HFFc6 (cell line): ENCODE measurements at places on chromosomes 13 and 19.

GRCh38 chr13:101555610-101556009 is 103.1 kb downstream of the ITGBL1 start:
- no peak overlapping the region for H3K4me3 ChIP-seq
- H3K36me3 ChIP-seq, result no peaks in the 10 kb centered on the region
- no peak for DNase-seq
- peak overlapping the region; percentile 20; the same call in 1 of the 2 replicates for H3K27ac ChIP-seq
- peaks cover 62% of the 10 kb centered on the region for H3K4me1 ChIP-seq

GRCh38 chr19:5801796-5802619 is 2.9 kb upstream of the NRTN start:
- no peaks in the 10 kb centered on the region for H3K36me3 ChIP-seq
- H3K27ac ChIP-seq, result no peak overlapping the region
- peak; percentile 13 for DNase-seq
- peaks cover 12% of the 10 kb centered on the region; the same call in 1 of the 2 replicates for H3K4me1 ChIP-seq
- peaks cover 27% of the 10 kb centered on the region for H3K27me3 ChIP-seq

DNA sequence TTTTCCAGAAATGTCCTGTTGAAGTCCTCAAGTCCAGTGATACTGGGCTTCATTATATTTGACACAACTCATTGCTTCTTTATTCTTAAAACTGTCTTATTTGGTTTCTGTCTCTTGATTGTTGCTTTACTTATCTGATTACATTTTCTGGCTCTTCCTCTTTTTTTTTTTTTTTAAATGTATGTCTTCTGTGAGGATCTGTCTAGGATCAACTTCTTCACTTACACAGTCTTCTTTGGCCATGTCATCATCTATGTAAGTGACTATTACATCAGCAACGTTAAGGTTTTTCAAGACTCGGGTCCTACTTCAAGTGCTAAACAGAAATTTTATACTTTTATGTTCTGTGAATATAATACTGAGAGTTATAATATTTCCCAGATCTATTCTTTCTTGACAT is 162.1 kb downstream of the PDS5B start:
- DNase-seq, result no peak
- H3K27ac ChIP-seq, result no peak overlapping the region
- peaks cover 10% of the 10 kb centered on the region; the same call in 1 of the 2 replicates for H3K36me3 ChIP-seq
- H3K27me3 ChIP-seq, result no peaks in the 10 kb centered on the region

DNA sequence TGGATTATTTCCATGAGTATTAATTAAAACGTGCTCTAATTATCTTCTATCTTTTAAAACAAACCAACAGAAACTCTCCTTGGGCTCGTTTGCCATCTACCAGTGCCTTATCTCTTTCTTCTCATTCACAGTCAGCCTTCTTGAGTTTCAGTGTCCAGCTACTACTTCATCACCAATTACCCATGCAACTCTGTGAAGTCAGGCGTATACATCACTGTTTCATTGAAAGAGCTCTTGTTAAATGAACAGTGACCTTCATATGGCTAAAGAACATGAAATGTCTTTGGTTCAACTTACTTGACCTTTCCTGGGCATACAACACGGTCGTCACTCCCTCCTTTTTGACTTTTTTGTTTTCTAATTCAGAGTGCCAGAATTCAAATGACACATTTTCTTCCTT is 5.2 kb upstream of the IFT88 start:
- 0 out of 2 replicates have a peak, but pooled peaks cover 5% of the 10 kb centered on the region for H3K4me1 ChIP-seq
- no peak overlapping the region for H3K27ac ChIP-seq
- H3K4me3 ChIP-seq, result no peak overlapping the region
- H3K27me3 ChIP-seq, result peaks cover 3% of the 10 kb centered on the region
- DNase-seq, result no peak
- peaks cover 14% of the 10 kb centered on the region for H3K36me3 ChIP-seq

DNA sequence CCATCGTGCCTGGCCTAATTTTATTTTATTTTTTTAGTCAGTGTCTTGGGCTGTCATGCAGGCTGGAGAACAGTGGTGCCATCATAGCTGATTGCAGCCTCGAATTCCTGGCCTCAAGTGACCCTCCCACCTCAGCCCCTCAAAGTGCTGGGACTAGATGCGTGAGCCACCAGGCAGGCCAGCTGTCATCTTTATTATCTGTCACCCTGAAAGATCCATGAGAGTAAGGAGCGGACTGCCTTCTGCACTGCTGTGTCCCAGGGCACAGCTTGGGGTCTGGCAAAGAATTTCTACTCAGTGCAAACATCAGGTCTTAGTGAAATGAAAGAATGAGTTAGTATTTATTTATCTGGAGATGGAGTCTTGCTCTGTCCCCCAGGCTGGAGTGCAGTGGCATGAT is 9.5 kb upstream of the TLE5 start:
- H3K27ac ChIP-seq, result no peak overlapping the region
- H3K36me3 ChIP-seq, result no peaks in the 10 kb centered on the region
- H3K4me3 ChIP-seq, result no peak overlapping the region
- no peak for DNase-seq

GRCh38 chr19:8403098-8403819 is 9.8 kb upstream of the MARCHF2 start:
- DNase-seq, result no peak
- H3K27me3 ChIP-seq, result peaks cover 2% of the 10 kb centered on the region
- H3K4me3 ChIP-seq, result no peak overlapping the region
- H3K27ac ChIP-seq, result no peak overlapping the region
- no peaks in the 10 kb centered on the region for H3K4me1 ChIP-seq

DNA sequence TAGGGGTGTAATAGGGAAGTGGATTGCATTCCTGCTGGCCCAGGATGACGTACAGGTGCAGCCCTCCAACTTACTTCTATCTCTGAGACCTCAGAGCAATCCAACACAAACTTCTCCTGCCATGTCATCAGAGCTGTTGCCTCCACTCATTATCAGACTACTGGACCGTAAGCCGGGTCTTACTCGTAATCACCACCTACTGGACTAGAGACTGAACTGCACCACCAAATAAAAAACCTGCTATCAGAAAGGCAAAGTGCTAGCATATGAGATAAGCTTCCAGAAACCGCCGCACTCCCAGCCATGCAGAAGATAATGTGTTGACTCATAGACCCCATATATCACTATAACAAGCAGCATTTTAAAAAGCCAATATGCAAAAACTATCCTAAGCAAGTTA is 102.0 kb downstream of the SLITRK1 start:
- peaks cover 4% of the 10 kb centered on the region for H3K4me1 ChIP-seq
- H3K4me3 ChIP-seq, result no peak overlapping the region
- no peaks in the 10 kb centered on the region for H3K27me3 ChIP-seq
- peak; percentile 27 for DNase-seq
- H3K27ac ChIP-seq, result no peak overlapping the region

DNA sequence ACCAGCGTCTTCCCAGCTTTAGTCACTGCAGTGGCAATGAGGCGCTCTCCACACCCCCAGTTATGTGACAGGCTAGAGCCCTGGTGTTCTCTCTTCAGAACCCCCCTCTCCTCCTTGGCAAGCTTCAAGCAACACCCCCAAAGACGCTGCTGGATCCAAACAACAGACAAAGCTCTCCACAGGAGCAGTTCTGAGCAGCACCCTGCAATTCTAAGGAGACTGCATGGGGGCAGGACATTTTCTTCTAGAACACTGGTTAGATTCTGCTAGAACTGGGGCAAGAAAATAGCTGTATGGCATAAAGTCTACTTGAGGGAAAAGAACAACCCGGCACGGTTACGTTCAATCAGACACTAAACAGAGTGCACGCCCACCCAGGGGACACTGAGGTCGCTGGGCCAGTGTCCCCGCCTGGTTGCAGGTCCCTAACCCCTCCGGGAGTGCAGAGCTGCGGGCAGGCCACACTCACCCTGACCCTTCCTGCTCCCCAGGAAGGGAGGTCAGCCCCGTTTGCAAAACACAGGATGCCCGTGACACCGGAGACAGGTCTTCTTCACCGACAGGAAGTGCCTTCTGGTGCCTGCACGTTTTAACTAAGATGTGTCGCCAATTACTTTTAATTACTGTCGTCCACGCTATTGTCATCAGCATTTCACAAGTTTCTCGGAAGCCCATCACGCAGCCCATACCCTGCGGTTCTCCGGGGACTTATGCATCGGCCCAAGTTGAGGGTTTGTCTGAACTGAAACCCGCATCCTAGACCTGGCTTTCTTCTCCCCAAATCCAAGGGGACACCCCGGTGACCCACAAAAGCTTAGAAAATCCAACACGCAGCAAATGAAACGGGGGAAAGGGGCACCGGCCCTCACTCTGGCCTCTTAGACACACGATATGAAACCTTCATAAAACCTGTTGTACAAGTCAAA is 943 bp downstream of the GJB6 start:
- H3K27ac ChIP-seq, result no peak overlapping the region
- no peak overlapping the region for H3K4me3 ChIP-seq
- H3K27me3 ChIP-seq, result peaks cover 51% of the 10 kb centered on the region
- no peaks in the 10 kb centered on the region for H3K4me1 ChIP-seq
- DNase-seq, result no peak

DNA sequence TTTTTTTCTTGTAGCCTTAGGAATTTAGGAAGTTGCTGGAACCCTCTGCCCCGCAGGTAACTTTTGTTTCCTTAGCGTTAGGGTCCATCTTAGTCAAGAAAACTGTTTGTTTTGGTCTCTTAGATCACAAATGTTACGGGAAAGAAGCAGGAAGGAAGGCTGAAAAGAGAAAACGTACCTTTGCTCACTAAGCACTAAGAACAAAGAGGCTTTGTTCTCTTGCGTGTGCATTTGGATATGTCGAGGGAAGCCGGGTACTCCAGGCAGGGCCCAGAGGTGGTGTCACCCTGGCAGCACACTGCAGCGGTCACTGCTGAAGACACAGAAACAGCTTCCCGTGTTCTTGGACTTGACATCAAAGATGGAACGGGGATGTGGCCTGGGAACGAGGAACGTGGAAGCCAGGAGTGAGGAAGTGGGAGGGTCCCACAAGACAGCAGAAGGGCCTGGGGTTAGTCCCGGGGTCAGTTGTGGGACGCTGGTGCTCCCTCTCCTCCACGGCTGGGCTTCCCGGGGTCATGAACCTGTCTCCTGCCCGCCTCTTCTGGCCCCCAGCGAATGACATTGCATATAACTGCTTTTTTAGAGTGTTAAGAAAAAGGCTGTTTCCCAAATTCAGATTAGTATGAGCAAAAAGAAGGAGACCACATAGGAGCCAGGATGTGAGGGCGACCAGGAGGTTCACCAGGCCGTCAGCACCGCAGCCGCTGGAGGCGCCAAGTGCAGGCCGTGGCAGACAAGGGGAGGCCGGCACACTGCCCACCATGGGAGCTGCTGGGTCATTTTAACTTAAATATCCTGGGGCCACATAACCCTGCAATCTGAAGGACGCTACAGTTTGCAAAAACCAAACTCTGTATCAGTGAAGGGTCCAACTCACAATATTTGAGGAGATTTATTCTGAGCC is 31.6 kb downstream of the ATP11A start:
- H3K4me1 ChIP-seq, result peaks cover 42% of the 10 kb centered on the region
- DNase-seq, result no peak
- H3K4me3 ChIP-seq, result no peak overlapping the region
- peaks cover 2% of the 10 kb centered on the region; the same call in 1 of the 2 replicates for H3K27me3 ChIP-seq
- H3K27ac ChIP-seq, result peak overlapping the region; percentile 89; the same call in 1 of the 2 replicates

- DNase-seq, result peak; percentile 85
- no peaks in the 10 kb centered on the region for H3K36me3 ChIP-seq
- peak overlapping the region; percentile 87 for H3K4me3 ChIP-seq
- H3K27ac ChIP-seq, result peak overlapping the region; percentile 85
- peaks cover 15% of the 10 kb centered on the region for H3K4me1 ChIP-seq
Observed at GRCh38 chr13:106471957-106472543, 63.4 kb downstream of the EFNB2 start.

GRCh38 chr13:67489016-67489415 is 258.9 kb upstream of the PCDH9 start:
- H3K36me3 ChIP-seq, result no peaks in the 10 kb centered on the region
- H3K4me1 ChIP-seq, result no peaks in the 10 kb centered on the region
- no peak overlapping the region for H3K27ac ChIP-seq
- no peak overlapping the region for H3K4me3 ChIP-seq
- no peak for DNase-seq

DNA sequence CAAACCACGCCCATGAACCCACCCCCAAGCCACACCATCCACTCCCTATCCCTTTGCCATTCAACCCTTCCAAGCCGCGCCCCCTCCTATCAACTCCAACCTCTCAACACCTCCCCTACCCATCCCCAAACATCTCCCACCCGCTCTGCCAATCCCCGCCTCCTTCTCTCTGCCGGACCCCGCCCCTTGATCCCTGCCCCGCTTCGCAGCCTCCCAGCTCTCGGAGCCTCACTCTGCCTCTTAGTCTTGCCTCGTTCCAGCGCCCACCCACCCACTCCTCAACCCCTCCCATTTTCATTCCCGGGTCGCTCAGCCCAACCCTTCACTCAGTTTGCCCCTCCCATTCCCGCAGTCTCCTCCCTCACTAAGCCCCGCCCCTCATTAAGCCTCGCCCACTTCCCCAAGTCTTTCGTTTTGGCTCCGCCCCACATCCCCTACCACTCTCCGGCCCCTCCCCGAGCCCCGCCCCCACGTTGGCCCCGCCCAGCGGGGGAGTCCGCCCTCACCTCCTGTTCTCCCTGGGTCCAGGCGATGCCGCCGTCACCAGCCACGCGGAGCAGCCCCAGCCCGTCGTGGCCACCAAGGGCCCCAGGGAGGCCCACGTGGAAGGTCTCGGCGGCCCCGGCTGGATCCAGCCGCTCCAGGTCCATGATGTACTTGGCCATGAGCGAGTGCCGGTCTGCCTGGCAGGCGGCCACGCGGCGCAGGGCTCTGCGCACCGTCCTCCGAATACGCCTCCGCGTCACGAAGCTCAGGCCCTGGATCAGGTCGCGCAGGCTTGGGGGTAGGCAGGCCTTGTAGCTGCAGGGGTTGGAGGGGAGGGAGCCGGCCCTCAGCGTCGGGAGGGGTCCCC is 5.7 kb downstream of the JAK3 start:
- H3K36me3 ChIP-seq, result no peaks in the 10 kb centered on the region
- H3K27ac ChIP-seq, result no peak overlapping the region
- DNase-seq, result peak; percentile 62
- H3K27me3 ChIP-seq, result peaks cover 4% of the 10 kb centered on the region
- peak overlapping the region; percentile 51; the same call in 1 of the 2 replicates for H3K4me3 ChIP-seq
- no peaks in the 10 kb centered on the region; the same call in 1 of the 2 replicates for H3K4me1 ChIP-seq

DNA sequence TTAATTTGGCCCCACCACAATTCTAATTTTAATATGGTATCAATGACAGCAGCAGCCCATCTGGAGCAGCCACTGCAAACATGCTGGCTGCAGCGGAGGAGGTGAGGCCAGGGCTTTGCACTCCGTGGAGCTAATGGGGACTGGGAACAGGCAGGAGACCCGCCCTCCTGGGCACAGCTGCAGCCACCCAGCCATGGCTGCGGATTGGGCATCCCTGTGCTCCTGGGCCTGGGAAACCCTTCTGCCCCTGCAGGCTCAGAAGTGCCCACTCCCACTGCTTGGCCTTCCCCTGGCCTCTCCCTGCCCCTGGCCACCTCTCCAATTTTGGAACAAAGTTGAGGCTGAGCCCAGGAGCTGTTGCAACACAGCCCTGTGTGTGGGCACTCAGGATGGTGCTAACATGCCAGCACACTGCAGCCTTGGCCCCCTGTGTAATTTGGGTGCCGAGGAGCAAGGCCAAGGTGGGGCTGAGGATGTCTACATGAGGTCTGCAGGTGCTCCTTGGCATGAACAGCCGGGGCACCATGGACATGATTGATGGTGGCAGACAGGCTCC is 123.6 kb downstream of the PCDH9 start:
- H3K27ac ChIP-seq, result no peak overlapping the region
- H3K27me3 ChIP-seq, result peaks cover 3% of the 10 kb centered on the region; the same call in 1 of the 2 replicates
- H3K4me1 ChIP-seq, result peaks cover 9% of the 10 kb centered on the region; the same call in 1 of the 2 replicates
- H3K4me3 ChIP-seq, result no peak overlapping the region
- H3K36me3 ChIP-seq, result no peaks in the 10 kb centered on the region
- DNase-seq, result no peak
